ENCODE measurements at places on chromosomes 1 and 21.

DNA sequence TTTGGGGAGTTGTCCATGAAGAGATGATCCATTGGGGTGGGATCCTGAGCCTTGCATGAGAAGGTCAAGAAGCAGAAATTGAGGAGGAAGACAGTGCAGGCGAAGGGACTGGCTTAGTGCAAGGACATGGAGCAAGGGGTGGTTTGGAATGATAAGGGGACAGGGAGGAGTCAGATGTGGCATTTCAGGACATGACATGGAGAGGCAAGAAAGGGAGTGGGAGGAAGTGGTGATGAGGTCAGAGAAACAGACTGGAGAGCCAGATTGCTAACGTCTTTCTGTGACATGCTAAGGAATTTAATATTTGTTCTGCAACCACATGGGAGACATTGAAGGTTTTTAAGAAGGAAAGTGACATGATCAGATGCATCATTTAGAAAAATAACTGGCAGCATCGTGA lies 346.8 kb upstream of the FMN2 start:
- no peak for DNase-seq

GRCh38 chr1:89608319-89608983 lies 24.5 kb upstream of the LRRC8C start:
- no peak for DNase-seq

DNA sequence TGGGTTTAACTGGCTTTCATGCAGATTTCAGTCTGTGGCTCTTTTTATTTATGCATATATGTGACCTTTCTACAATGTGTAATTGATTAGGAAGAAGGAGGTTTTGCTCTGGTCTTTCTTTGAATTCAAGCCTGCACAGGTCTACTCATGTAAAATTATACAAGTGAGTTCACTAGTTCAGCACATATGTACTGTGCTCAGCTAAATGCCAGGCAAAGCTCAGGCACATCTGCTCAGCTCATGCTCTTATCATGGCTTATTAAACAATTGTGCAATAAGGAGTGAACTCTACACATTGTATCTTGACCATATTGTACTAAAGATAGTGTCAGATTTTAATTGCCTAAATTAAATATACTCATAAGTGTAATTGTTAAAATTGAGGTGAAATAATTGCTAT lies 378.4 kb downstream of the ADGRL2 start:
- DNase-seq, result no peak

DNA sequence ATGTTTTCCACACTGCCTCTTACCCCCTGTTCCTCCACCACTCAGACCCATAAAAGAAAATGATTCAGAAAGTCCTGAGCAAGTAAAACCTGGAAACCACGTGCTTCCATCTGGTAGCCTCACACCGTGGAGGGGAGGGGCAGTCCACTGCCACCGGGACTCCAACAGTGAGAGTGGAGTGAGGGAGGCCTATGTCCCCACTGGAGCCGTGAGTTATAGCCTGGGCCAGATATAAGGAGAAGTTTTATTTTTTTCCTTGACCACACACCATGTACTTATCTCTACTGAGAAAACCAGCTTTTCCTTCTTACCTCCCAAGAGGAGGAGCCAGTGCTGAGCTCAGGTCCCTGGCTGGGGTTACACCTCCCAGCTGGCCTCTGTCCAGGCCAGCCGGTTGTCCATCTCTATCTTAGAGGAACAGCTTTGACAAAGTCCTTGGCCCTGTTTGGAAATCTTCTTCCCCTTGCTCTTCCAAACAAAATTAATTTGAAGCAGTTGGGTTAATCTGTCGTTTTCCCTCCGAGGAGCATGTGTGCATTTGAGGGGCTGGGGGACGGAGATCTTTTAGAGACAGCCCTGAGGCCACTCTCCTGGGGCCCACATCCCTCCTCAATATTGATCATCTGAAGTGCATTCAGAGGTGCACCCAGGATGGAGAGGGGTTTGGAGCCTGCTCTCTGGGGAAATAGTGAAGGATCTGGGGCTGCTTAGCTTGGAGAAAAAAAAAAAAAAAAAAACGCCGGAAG lies 49.1 kb upstream of the SERBP1 start:
- DNase-seq, result no peak

DNA sequence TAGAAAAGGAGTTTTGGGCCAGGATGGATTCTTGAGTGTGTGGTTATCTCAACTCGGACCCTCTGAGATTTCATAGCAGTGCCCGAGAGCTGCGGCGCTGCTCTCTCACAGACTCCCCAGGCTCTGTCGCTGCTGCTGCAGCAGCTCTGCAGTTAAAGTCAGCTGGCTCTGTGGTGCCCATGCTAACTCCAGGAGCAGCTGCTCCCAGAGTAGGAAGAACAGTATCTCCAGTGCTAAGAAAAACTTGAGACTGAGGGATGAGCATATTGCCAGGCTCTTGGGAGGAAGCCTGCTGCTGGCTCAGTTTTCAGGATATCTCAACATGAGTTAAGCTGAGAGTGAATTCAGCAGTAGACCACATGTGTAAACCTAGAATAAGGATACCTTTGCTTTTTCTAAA lies 4.5 kb downstream of the LCE2D start:
- DNase-seq, result no peak

- DNase-seq, result no peak
Measured at GRCh38 chr1:22104865-22105437, 37.9 kb downstream of the WNT4 start.

DNA sequence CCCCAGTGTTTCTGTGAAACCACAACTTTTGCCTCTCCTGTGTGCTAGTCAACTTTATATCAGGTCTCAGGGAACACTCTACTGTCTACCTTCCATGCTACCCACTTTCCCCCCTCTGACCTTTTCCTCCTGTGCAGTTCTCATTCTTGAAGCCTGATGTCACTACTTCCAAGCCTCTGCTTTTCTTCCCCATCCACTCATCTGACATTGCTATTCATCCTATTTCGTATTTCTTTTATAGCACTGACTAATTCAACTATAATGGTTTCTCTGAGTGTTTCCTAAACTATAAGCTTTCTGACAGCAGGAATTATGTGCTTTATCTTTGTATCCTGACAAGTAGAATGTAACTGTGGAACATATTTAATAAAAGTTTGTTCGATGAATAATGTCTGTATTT lies 18.2 kb upstream of the DPH5 start:
- DNase-seq, result no peak

DNA sequence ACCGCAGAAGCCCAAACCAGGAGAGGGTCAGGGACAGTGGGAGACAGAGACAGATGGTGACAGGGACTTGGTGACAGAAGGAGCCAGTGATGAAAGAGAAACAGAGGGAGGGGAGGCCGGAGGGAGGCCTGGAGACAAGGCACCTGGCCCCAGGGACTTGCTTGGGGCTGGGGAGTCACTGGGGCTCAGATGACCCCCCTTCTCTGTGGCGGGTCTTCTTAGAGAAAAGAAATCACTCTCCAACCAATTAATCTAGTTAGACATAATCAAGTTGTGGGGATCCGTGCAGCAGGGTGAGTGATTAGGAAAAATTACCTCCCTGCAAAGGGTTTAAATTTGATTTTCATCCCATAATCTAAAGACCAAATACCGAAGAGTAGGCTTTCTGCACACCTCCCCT lies 519.8 kb downstream of the PTPRU start:
- no peak for DNase-seq

DNA sequence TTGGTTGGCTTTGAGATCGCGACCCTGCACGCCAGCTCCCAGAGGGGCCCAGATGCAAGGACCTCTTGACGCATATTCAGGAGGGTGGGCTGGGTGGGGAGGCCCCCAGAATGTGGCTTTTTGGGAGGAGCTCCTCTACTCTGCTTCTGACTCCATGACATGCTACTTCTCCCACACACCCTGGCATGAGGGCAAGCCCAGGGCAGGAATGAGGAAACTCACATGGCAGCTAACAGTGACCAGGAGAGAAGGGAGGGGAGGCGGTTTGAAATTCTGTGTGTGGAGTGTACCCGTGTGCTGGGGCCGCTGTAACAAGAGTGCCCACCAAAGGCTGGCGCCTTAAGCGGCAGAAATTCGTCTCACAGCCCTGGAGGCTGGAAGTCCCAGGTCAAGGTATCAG lies 61.3 kb upstream of the GPR153 start:
- DNase-seq, result no peak

GRCh38 chr1:177287994-177288393 lies 117.2 kb downstream of the BRINP2 start:
- DNase-seq, result no peak

GRCh38 chr1:24900486-24900849 lies 29.6 kb downstream of the RUNX3 start:
- no peak for DNase-seq

- DNase-seq, result no peak
Measured at GRCh38 chr21:34216718-34217032, 143.3 kb downstream of the MRPS6 start.

DNA sequence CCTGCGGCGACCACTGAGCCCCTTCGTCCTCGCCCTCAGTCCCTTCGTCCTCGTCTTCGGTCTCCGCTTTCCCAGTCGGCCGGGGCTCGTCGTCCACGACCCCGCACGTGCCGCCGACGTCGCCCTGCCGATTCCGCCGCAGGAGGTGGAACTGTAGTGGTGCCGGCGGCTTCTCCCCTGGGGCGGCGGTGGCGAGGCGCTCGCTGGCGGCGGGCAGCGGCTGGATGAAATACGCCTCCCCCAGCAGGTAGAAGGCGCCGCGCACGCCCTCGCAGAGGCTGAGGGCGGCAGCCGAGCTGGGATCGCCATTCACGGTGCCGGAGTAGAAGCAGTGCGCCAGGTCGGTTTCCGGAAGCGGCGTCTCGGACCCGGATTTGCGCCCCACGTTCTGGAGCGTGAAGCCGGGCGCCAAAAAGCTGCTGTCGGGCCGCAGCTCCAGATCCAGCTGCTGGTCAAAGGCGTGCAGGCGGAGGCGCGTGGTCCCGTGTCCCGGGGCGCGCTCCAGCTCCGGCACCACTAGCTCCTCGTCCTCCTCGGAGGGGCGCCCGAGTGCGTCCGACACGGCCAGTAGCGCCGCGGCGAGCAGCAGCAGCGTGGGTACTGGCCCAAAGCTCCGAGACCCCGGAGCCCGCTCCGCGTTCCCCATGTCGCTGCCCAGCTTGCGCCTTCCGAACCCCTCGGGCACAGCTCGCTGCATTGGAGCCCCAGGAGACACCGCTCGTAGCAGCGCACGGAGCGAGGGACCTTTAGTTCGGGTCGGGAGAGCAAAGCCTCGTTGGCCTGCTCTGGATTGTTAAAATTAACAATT lies 747 bp downstream of the ADAMTS1 start:
- no peak for DNase-seq

DNA sequence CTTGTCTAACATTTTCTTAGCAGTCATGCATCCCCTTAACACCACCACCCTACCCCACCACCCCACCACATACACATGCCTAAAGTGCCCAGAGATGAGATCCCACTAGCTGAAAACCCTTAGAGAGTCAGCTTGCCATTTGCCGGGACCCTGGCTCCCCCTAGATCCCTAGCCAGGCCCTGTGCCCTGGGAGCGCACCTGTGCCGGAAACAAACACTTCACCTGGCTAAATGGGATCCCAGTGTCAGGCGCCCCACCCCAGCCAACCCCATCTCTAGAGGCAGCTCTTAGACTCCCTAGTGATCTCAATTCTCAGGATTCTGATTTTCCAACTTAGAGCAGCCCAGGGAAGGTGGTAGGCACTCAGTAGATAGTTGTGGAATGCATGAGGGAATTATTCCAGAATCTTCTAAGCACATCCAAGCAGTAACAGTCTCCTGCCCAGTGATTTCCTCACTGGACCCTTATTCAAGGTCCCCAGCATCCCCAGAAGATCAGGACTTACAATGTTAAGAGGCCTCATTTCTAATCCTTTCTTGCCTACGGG lies 105.2 kb downstream of the LAMC2 start:
- no peak for DNase-seq

DNA sequence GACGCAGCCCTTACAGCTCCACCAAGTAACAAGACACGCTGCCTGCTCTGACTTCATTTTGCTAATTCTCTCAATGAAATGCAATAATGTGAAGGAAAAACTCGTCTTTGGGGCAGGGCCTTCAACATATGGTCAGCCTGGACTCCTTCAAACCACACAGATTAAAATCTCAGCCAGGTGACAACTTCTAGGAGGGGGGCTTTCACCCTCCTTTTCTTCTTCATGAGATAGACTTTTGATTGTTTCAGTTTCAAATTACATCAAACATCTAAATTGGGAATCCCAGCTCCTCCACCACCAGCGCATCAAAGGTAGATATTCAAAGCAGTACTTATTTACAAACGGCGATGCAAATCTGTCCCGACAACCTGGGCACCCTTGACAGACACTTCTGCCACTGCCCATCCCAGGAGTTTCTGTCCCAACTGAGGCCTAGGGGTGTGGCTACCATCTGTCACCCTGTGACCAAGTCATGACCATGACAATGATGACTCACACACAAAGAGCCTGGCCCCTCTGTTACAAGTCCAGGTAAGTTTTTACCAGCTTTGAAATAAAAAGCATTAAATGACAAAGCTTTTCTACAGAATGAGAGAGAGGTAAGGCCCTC lies 29.7 kb downstream of the SSBP3 start:
- no peak for DNase-seq

GRCh38 chr1:90710579-90711536 lies 6.2 kb downstream of the BARHL2 start:
- DNase-seq, result no peak

GRCh38 chr1:188782220-188782841 lies 1695.3 kb downstream of the BRINP3 start:
- DNase-seq, result no peak

DNA sequence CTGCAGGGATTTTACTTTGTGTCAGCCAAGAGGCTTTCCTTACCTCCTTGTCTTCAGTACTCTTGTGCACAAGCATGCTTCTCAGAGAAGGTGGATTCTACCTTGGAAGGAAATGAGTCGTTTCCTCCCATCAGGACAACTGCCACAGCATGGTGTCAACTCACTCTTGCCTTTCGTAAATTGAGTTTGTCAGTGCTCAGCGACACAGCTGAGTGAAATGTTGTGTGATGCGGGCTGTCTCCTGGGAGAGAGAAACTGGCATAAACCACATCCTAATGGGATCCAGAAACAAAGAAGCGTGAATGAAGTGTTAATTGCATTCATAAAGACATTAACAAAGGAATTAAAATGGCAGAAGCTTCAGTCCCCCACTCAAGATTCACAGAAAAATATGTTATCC lies 51.5 kb upstream of the SLC22A15 start:
- DNase-seq, result no peak

DNA sequence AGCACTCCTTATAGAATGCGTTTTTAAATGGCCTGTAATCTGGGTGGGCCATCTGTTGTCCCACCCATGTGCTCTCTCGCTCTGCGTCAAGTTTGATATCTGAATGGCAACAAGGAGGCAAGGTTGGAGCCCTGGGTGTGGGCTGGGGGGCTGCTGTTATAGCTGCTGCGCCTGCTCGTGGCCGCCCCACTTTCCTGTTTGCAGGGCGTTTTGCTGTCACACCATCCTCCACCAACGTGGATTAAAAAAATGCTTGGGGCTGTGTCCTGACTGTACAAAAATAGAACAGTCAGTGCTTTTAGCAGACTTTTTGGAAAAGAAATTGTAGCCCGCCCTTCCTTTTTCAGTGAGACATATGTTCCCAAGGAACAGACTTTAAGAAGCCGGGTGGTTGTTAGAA lies 25.4 kb downstream of the UMODL1 start:
- no peak for DNase-seq

DNA sequence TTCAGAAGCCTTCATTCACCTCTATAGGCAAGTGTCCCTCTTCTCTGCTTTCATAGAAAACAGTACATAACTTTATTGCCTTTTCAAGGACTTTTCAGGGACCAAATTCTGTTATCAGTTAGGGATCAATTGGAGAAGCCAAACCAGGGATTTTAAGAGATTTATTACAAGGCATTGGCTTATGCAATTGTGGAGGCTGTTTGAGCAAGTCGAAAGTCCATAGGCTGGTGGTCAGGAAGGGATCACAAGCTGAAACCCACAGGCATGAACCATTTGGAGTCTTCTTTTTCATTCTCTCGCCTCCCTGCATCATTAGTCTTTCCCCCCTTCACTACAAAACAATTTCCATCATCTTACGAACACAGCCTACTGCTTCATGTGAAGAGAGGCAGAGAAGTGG lies 34.8 kb upstream of the SYCP1 start:
- no peak for DNase-seq

Data from effector CD8-positive, alpha-beta T cell (primary cell).